ENCODE measurements at places on chromosomes 5 and 9. TPM values are rescaled to one million over a fixed set of nuclear protein-coding genes. Genes with fewer than 3 reads are reported as not detected.
A peak's percentile ranks its signal among the peaks of the same experiment; 100 is the strongest.

DNA sequence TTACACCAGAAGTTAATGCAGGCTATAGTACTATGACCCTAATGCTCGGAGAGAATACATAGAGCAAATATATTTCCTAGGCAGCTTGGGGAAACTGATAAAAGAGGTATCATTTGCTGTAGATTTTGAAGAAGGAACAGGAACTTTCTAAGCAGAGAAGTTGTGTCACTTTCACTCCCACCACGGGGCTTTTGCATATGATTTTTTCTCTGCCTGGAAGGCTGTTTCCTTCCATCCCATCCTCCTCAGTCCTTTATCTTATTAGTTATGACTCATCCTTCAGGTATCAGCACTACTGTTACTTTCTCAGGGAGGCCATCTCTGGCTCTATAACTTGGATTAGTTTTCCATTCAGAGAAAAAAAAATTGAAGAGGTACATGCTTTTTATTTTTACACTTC, 2006.1 kb upstream of the WWC1 start:
- no peak for DNase-seq

GRCh38 chr5:101024299-101024698, 121.2 kb upstream of the ST8SIA4 start:
- no peak for DNase-seq

The TXNDC8 gene
- not detected for total RNA-seq

GRCh38 chr5:72015103-72015548, 92.1 kb upstream of the MAP1B start:
- peak; percentile 14 for DNase-seq

DNA sequence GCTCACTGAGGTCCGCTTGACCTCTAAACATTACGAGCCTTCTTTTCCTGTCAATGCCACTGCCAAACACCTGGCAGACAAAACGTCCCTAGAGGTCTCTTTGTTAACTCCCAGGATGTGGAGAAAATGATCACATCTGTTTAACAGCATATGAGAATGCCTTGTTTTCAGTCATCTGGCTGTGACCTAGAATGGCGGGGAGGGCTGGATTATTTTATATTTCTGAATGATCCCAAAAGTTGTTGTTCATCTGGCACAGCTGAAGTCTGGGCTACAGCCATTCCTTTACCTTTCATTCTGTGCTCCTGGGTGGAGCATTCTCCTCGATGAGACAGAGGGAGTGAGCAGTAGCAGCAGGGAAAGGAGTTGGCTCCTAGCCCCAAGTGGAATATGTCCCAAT, 138.2 kb downstream of the PRDM6 start:
- no peak for DNase-seq

The PCDHB13 gene
- total RNA-seq = 2.6 TPM

GRCh38 chr9:88585426-88585825, 50.4 kb downstream of the NXNL2 start:
- DNase-seq = no peak
